ENCODE measurements at places on chromosomes 13 and 19.

DNA sequence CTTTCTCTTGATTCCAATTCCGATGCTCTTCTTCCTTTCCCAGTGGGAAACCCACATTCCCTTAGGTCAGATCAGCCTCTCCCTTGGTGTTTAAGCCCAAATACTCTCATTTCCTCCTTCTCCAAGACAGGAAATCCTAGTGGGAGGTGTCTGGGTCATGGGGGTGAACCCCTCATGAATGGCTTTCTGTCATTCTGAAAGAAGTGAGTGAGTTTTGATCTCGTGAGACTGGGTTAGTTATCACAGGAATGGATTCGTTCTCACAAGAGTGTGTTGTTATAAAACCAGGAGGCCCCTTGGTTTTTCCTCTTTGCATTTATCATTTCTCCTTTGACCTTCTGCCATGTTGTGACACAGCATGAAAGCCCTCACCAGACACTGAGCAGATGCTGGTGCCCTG lies 76.2 kb upstream of the MTIF3 start:
- no peak for DNase-seq

- no peak for DNase-seq
Measured at GRCh38 chr19:1250437-1251260, 2.3 kb downstream of the MIDN start.

DNA sequence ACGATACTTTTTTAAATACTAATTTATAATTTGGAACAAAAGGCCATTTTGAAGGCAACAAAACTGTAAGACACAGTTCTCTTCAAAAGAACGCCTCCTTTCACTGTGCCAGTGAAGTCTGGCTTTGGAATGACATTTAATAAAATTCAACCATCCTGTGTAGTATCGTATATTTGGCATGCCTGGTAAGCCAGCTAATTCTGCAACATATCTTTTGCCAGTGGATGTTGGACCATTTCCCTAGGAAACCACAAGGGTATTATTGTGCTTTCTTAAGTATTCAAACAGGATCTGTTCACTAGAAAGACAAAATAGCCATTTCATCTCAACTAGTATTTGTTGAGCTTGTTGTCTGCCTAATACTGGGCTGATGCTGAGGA lies 111.6 kb downstream of the RGCC start:
- no peak for DNase-seq

- no peak for DNase-seq
Measured at GRCh38 chr19:17359905-17360800, 17.0 kb downstream of the PLVAP start.

GRCh38 chr13:93660391-93661063 lies 433.9 kb downstream of the GPC6 start:
- DNase-seq, result no peak

- no peak for DNase-seq
Measured at GRCh38 chr13:77544355-77544754, 8.8 kb downstream of the SCEL start.

- DNase-seq, result no peak
Measured at GRCh38 chr13:95050800-95051615, 250.2 kb downstream of the ABCC4 start.

GRCh38 chr13:46804391-46804815 lies 7.4 kb upstream of the ESD start:
- DNase-seq, result no peak

- no peak for DNase-seq
Measured at GRCh38 chr19:57241176-57241575, 744 bp downstream of the ZNF805 start.

GRCh38 chr19:41795031-41795461 lies 1.3 kb upstream of the CEACAM3 start:
- DNase-seq, result no peak

- no peak for DNase-seq
Measured at GRCh38 chr13:78137404-78138142, 218.9 kb upstream of the EDNRB start.

DNA sequence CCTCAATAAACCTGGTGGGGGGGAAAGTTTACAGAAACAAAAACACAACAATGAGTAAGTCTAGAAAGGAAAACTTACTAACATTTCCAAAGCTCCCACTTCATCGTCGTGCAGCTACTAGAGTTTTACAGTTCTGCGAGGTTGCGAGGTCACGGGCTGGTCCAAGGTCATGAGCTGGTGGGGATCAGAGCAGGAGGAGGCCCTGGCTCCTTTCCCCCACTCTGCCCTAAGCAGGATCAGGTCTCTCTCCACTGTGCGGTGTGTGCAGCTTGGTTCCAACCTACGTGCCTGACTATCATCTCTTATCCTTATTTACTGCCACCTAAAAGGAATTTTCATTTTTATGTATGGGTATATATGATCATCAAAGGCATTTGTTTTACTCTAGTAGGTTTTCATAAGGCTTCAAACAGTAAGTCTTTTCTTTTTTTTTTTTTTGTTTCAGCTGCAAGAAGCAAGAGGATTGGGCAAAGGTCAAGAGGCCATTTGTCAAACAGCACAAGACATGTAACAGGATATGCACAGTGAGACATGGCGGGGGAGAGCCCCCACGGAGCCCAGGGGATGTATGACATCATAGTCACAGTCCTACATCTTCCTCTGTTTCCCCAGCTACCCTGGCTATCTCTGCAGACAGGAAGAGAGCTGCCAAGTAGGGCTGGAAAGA lies 76.6 kb upstream of the POMP start:
- no peak for DNase-seq

- no peak for DNase-seq
Measured at GRCh38 chr19:17775245-17775927, 19.6 kb upstream of the B3GNT3 start.

DNA sequence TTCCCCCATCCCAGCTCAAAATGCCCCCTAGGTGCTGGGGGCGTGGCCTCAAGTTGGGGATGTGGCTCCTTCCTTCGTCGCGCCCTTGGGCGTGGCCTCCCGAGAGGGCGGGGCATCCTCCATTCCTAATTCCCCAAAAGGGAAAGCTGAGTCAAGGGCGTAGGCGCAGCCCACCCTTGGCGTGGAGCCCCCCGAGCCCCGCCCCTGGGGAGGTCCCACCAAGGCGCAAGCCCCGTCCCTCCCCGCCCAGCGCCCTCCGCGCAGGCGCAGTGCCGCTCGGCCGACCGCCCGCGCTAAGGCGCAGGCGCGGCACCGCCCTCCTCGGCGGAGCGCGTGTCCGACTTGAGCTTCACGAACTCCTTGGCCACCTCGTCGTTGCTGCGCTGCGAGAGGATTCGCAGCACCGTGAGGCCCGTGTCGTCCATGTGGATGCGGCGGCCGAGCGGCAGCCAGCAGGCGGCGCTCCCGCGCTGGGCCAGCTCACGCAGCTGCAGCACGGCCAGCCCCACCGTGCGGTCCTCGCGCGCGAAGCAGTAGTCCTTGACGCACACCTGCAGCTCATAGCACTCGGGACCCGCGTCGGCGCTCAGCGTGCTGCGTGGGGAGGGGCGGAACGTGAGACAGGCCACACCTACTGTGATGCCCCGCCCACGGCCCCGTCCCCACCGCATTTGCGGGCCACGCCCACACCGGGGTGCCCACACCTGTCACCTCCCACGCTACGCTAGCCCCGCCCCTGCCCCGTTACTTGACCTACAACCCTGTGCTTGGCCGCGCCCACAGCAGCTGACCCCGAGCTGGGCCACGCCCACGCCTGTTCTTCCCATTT lies 50.5 kb downstream of the COLGALT1 start:
- DNase-seq, result no peak

- no peak for DNase-seq
Measured at GRCh38 chr13:84902243-84902642, 897.0 kb downstream of the SLITRK6 start.

DNA sequence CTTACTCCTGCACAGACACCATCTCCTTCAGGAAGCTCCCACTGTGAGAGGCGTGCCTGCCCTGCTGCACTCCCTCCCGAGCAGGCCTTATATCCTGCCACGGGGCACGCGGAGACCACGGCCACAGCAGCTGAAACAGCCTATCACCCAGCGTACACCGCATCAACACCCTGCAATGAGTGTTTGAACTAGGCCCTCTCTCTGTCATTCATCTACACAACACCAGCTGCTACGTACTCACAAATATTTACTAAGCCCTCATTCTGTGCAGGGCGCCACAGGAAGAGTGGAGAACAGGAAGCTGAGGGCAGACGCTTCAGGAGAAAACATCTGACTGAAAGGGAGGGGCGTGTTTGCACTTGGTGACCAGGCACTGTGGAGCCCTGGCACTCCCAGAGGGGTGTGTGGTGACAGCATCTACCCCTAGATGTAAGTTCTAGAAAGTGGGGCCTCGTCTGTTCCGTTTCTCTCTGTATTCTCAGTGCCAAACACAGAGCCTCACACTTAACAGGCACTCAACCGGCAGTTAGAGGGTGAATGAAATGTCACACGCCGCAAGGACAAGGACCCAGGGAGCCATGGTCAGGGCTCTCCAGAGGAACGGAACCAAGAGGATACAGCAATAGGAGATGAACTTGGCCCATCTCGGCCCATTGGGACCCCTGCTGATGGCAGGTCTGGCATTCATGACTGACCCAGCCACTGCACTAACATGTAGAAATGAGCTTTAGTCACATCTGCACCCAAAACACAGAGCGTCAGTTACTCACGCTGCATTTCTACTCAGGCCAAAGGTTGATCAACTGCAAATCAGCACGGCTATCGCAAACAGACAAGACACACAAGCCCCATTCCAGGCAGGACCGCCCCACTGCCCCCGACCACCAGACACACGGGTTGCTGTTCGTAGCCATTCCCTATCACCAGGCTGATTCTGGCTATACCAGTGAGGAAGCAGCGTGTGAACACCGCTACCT lies 15.7 kb downstream of the RANBP3 start:
- DNase-seq, result no peak

DNA sequence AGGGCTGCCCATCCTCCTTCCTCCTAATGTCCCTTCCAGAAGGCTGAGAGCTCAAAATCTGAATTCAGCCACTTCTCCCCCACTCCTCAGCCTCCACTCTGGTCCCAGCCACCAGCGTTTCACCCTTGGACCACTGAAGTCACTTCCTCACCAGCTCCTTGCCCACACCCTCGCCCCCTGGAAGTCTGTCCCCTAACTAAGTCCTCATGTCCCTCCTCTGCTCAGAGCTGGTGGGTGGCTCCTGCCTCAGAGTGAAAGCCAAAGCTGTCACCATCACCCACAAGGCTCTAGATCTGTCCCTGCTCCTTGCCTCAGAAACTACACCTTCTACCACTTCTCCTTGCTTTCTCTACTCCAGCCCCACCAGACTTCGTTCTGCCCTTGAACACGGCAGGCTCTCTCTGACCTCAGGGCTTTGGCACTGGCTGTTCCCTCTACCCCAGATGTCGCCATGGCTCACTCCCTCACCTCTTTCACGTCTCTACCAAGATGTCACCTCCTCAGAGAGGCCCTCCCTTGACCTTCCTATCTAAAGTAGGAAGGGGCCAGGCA lies 1.7 kb downstream of the ERCC1 start:
- no peak for DNase-seq

DNA sequence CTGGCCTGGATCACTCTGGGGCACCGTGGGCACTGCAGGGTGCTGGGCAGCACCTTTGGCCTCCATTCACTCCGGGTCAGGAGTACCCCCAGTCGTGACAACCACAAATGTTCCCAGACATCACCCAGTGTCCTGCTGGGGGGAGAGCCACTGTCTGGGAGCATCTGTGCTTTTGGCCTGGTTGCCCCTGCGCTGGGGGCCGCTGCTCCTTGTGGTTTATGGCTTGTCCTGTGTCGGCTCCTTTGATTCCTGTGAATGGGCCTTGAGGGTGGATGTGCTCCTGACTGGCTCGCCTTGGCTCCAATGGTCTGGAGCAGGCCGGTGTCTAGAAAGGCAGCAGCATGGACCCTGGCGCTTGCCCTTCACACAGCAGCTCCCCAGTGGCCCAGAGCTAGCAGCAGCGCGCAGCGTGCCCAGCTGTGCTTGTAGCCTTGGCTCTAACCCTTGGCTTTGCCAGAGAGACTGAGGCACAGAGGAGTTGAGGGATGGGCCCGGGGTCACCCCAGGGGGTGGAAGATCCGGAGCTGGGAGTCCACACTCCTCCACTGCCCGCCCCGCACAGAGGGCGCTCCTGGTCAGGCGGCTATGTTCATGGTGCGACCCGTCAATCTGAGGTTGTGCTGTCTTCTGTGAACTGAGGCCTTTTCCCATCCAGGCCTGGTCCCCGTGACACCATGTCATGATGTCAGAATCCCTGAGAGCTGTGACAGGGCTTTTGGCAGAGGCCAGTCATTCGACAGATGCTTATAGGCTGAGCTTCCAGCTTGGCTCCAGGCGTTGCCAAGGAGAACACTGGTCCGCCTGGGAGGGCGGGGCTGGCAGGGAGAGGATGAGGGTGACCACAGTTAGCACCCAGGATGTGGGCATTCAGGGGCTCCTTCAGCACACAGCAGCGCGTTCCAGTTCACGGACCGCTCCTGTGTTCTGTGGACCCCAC lies 4.1 kb downstream of the DAZAP1 start:
- DNase-seq, result no peak

DNA sequence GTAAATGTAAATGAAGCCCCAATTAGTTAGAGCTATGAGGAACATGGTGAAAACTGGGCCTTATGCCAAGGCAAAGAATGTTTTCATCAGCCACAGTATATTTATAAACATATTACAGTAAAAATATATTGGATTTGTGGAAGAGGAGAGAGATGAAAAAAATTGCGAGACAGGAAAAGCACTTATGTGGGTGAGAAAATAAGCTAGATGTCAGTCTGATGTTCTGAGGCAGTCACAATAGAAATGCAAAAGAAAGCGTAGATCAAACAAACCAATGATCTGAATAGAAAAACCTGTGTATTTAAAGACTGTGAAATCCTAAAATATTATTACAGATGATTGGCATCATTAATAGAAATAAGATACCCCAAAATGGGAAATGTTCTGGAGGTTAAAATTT lies 1332.5 kb downstream of the SLITRK5 start:
- DNase-seq, result no peak

DNA sequence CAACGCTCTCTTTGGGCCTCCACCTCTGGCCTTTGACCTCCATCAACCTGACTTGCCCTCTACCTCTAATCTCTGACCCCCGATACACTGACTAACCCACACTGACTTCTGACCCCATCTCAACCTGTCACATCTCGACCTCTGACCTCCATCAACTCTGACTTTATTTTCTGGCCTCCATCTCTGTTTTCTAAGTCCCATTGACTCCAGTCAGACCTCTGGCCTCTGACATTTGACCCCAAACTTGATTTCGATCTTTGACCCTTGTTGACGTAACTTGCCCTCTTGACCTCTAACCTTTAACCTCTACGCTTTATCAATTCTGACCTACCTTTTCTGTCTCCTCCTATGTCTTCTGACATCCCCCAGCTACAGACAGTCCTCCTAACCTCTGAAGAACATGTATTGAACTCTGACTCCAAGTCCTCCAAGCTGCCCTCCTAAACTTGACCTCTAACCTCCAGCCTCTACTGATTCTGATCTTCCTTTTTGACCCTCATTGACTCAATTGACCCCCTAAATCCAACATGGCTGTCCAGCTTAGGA lies 780 bp downstream of the ACP4 start:
- no peak for DNase-seq

GRCh38 chr19:46461537-46461936 lies 9.8 kb downstream of the PNMA8A start:
- DNase-seq, result no peak

DNA sequence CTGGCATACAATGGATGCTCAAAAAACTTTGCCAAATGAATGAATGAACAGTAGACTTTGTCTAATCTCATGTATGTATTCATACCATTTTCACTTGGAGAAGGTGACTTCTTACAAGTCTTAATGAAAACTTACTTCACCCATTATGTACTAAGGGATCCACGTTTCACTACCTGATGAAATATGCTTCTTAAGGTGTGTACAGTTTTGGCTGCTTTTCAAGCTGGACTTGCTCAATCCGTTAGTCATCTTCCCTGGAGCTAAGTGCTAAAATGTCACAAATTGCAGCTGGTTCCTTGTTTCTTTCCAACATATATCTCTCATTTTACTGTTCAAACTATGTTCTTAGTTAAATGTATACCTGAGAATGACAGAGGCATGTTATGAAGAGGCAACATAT lies 4.2 kb upstream of the CCNA1 start:
- no peak for DNase-seq

- no peak for DNase-seq
Measured at GRCh38 chr13:33204130-33204927, 81.2 kb downstream of the STARD13 start.
